ENCODE measurements at places on chromosomes 12 and 14.
A peak's percentile ranks its signal among the peaks of the same experiment; 100 is the strongest.

DNA sequence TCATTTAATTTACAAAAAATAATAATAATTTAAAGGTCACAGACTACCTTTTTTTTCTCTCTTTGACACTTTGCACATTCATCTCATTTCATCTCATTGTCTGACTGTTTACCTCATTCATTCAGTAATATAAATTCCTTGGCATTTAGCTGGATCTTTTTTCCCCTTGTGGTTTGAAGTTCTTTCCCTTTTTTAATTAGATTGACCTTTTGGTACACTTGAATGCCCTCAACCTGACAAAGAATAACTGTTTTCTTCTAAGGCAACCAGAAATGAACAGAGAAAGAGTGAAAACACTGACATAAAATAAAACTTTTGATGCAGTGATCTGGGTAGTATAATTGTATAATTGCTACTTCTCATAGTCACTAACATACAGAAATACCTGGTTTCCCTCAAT, 774.9 kb upstream of the NOVA1 start:
- no peaks in the 10 kb centered on the region for H3K27me3 ChIP-seq
- DNase-seq, result no peak
- H3K27ac ChIP-seq, result no peak overlapping the region
- H3K4me3 ChIP-seq, result no peak overlapping the region
- no peaks in the 10 kb centered on the region for H3K36me3 ChIP-seq

GRCh38 chr14:89125216-89125615, 291.8 kb downstream of the FOXN3 start:
- H3K4me1 ChIP-seq, result no peaks in the 10 kb centered on the region
- H3K27ac ChIP-seq, result no peak overlapping the region
- peaks cover 10% of the 10 kb centered on the region for H3K27me3 ChIP-seq
- H3K4me3 ChIP-seq, result no peak overlapping the region

GRCh38 chr12:82723093-82723492, 36.4 kb downstream of the TMTC2 start:
- no peak for DNase-seq
- no peaks in the 10 kb centered on the region for H3K36me3 ChIP-seq
- no peaks in the 10 kb centered on the region for H3K27me3 ChIP-seq
- no peaks in the 10 kb centered on the region for H3K4me1 ChIP-seq
- H3K27ac ChIP-seq, result no peak overlapping the region
- H3K4me3 ChIP-seq, result no peak overlapping the region

GRCh38 chr12:114815026-114815795, 131.2 kb upstream of the TBX3 start:
- H3K36me3 ChIP-seq, result no peaks in the 10 kb centered on the region
- no peaks in the 10 kb centered on the region for H3K27me3 ChIP-seq
- H3K27ac ChIP-seq, result no peak overlapping the region
- H3K4me3 ChIP-seq, result no peak overlapping the region
- DNase-seq, result no peak
- peaks cover 5% of the 10 kb centered on the region for H3K4me1 ChIP-seq

DNA sequence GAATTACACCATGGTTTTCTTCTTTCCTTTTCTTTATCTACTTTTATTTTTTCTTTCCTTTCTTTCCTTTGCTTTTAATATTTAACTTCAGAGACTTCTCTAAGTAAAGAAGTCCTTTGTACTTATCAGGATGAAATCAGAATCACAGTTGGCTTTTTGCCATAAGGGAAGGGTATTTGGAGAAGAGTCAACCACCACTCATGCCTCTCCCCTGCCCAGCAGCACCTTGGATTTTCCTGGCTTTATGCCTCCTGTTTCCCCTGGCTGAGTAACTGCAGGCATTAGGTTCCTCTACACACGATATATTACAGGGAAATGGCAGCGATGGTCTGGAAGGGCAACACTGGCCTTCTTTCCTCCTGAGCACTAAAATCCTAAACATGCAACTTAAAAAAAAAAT, 266.4 kb upstream of the CAND1 start:
- no peak overlapping the region for H3K27ac ChIP-seq
- H3K27me3 ChIP-seq, result peaks cover 18% of the 10 kb centered on the region
- no peaks in the 10 kb centered on the region for H3K36me3 ChIP-seq
- DNase-seq, result no peak

DNA sequence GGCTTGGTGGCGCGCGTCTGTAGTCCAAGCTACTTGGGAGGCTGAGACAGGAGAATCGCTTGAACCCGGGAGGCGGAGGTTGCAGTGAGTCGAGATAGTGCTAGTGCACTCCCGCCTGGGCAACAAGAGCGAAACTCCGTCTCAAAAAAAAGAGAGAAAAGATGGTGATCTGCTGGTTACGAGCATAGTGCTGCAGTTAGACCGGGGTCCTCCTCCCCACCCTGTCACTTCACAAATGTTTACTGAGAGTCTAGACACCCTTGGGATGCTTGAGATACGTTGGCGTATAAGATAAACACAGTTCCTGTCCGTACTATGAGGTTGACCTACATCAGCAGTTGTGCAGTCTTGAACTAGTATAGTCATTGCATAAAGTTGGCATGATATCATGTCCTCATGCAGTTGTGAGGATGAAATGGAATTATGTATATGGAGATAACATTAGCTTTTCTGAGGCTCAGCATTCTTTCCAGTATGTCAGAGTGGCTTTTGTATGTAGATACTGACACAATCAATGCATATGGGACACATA, 787 bp downstream of the ACAD10 start:
- H3K27me3 ChIP-seq, result no peaks in the 10 kb centered on the region
- H3K4me3 ChIP-seq, result peak overlapping the region; percentile 99
- H3K27ac ChIP-seq, result peak overlapping the region; percentile 99
- H3K36me3 ChIP-seq, result peaks cover 39% of the 10 kb centered on the region
- peaks cover 33% of the 10 kb centered on the region for H3K4me1 ChIP-seq

- H3K27ac ChIP-seq, result peak overlapping the region; percentile 77
- no peak overlapping the region for H3K4me3 ChIP-seq
- H3K4me1 ChIP-seq, result peaks cover 32% of the 10 kb centered on the region
- no peaks in the 10 kb centered on the region for H3K27me3 ChIP-seq
- H3K36me3 ChIP-seq, result peaks cover 11% of the 10 kb centered on the region
These were observed 7.8 kb downstream of the AKT1 start for GRCh38 chr14:104787736-104788135.

DNA sequence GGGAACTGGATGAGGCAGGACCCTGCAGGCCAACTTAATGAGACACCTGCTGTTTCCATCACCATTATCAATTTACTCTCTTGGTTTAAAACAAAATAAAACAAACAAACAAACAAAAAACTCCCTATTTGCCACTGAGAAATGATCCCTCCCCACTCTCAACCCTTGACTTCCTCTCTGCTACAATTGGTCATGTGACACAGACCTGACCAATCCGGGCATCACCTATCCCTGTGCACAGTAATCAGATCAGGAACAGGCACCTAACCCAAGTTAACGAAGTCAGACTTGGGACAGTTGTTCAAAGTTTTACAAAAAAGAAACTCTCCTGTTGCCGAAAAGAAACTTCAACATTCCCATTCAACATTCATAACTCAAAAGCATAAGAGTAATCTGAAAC, 58.4 kb downstream of the NELL2 start:
- H3K27ac ChIP-seq, result no peak overlapping the region
- no peak overlapping the region for H3K4me3 ChIP-seq
- H3K4me1 ChIP-seq, result peaks cover 23% of the 10 kb centered on the region
- no peaks in the 10 kb centered on the region for H3K27me3 ChIP-seq
- H3K36me3 ChIP-seq, result no peaks in the 10 kb centered on the region

GRCh38 chr12:132546647-132547046, 56.7 kb downstream of the FBRSL1 start:
- H3K27me3 ChIP-seq, result no peaks in the 10 kb centered on the region
- peaks cover 7% of the 10 kb centered on the region for H3K36me3 ChIP-seq
- H3K27ac ChIP-seq, result no peak overlapping the region
- no peak overlapping the region for H3K4me3 ChIP-seq
- no peaks in the 10 kb centered on the region for H3K4me1 ChIP-seq
- DNase-seq, result no peak

DNA sequence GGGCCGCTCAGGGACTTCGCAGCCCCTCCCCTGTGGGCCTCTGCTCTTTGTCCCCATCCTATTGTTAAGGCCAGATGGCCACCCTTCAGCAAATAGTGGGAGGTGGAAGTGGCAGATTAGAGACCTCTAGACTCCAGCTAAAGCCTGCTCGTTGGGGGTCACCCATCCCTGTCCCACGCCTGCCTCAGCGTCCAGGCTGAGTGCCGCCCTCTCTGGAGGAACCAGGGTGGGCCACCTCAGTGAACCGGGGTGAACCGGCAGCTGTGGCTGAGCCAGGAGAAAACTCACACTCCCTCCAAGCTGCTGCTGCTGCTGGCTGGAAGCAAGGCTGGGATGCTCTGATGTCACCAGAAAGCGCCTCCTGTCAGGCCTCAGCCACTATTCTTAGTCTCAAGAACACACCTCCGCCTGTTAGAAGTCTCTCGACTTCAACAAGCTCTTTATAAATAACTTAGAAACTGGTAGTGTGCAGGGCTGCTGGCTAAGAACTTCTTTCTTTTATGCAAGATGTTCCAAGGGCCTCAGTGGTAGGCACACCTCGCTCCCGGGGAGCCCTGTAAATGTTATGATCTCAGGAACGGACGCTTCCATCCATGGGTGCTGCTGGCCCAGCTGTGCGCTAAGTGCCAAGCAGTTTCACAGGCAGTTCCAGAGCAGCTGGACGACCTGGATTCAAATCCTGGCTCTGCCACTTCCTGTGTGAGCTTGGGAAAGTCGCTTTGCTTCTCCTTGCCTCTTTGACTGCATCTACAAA, 19.8 kb upstream of the TESC start:
- no peaks in the 10 kb centered on the region for H3K4me1 ChIP-seq
- no peaks in the 10 kb centered on the region for H3K27me3 ChIP-seq
- DNase-seq, result no peak

DNA sequence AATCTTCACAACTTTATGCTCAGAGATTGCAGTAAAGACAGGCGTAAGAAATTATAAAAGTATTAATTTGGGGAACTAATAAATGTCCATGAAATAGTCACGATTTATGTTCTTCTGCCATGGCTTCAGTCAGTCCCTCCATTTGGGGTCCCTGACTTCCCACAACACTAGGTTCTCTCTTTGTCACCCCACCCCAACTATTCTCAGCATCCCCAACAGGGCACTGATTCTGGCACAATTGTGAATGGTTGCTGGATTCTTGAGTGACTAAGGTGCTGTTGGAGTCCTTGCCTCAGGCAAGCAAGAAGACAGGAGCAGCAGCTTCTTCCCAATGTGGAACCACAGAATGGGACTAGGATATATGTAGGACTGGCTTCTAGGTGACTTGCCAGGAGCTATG, 15.3 kb downstream of the KRT76 start:
- H3K27me3 ChIP-seq, result peaks cover 9% of the 10 kb centered on the region
- H3K27ac ChIP-seq, result no peak overlapping the region
- no peaks in the 10 kb centered on the region for H3K4me1 ChIP-seq
- no peak for DNase-seq

DNA sequence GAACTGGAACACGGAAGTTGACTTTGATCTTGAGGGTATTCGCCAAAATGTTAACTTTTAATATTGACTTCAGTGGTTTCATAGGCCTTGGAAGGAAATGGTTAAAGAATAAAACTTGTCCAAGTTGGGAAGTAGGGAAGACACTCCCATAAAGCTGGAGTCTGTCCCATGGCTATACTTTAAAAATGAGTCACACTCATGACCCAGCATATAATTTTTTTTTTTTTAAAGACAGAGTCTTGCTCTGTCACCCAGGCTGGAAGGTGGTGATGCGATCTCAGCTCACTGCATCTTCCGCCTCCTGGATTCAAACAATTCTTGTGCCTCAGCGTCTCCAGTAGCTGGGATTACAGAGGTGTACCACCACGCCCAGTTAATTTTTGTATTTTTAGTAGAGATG, 19.6 kb downstream of the TMPRSS12 start:
- no peaks in the 10 kb centered on the region for H3K4me1 ChIP-seq
- peaks cover 45% of the 10 kb centered on the region for H3K27me3 ChIP-seq
- no peak overlapping the region for H3K4me3 ChIP-seq
- no peak for DNase-seq
- no peak overlapping the region for H3K27ac ChIP-seq

DNA sequence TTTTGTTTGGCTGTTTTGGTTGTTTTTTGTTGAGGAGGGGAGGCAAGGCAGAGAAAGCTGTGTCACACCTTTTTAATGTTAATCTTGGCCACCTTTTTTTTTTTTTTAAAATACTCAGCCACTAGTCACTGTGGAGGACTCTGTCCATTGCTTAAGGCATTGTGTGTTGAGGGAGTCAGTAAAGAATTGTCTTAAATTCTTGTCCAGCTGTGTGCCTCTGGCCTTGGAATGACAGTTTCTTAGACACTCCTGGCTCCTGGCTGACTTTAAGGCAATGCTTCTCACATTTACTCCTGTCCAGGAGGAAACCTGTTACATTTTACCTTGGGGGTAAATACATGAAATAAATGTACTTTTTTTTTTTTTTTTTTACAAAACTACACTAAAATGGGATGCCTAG, 18.1 kb upstream of the SMCO2 start:
- H3K4me3 ChIP-seq, result no peak overlapping the region
- no peaks in the 10 kb centered on the region for H3K36me3 ChIP-seq
- H3K27me3 ChIP-seq, result peaks cover 15% of the 10 kb centered on the region
- DNase-seq, result no peak

- peak overlapping the region; percentile 72 for H3K4me3 ChIP-seq
- H3K27ac ChIP-seq, result no peak overlapping the region
- DNase-seq, result no peak
- peaks cover 10% of the 10 kb centered on the region for H3K27me3 ChIP-seq
- peaks cover 3% of the 10 kb centered on the region for H3K4me1 ChIP-seq
These were observed 108.4 kb upstream of the EGLN3 start for GRCh38 chr14:34059037-34059924.

GRCh38 chr12:3544296-3544965, 53.4 kb downstream of the PRMT8 start:
- DNase-seq, result no peak
- no peaks in the 10 kb centered on the region for H3K36me3 ChIP-seq
- no peak overlapping the region for H3K4me3 ChIP-seq
- H3K4me1 ChIP-seq, result no peaks in the 10 kb centered on the region
- no peak overlapping the region for H3K27ac ChIP-seq

DNA sequence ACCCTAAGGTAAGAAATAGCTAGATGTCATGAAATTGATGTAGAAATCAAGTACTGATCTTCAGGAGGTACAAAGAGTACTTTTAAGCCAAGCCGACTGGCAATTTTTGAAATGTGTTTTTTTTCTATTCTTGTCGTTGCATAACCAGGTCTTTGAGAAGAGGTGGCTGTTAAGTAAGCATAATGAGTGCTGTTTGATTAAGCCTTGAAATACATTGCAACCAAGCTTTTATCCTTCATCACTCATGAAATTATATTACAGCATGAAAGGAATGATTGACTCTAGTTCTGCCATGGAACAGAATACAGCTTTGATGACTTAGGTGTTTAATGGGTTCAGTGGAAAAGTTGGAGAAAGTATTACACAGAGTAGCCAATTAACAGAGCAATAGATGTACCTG, 1720.2 kb upstream of the SEL1L start:
- no peaks in the 10 kb centered on the region for H3K27me3 ChIP-seq
- no peak overlapping the region for H3K27ac ChIP-seq
- H3K36me3 ChIP-seq, result no peaks in the 10 kb centered on the region
- DNase-seq, result no peak

- peaks cover 16% of the 10 kb centered on the region for H3K36me3 ChIP-seq
- H3K27me3 ChIP-seq, result no peaks in the 10 kb centered on the region
- peaks cover 34% of the 10 kb centered on the region for H3K4me1 ChIP-seq
These were observed 3.4 kb upstream of the GLRX5 start for GRCh38 chr14:95531473-95531872.

- peaks cover 37% of the 10 kb centered on the region for H3K4me1 ChIP-seq
- H3K36me3 ChIP-seq, result peaks cover 38% of the 10 kb centered on the region
- H3K27me3 ChIP-seq, result no peaks in the 10 kb centered on the region
- H3K27ac ChIP-seq, result peak overlapping the region; percentile 95
- peak; percentile 52 for DNase-seq
- peak overlapping the region; percentile 96 for H3K4me3 ChIP-seq
These were observed 505 bp downstream of the RASSF3 start for GRCh38 chr12:64610660-64611340.

GRCh38 chr14:73807457-73807856, 44.2 kb upstream of the PTGR2 start:
- no peak overlapping the region for H3K27ac ChIP-seq
- no peak for DNase-seq
- no peaks in the 10 kb centered on the region for H3K36me3 ChIP-seq
- peaks cover 11% of the 10 kb centered on the region for H3K27me3 ChIP-seq
- H3K4me3 ChIP-seq, result no peak overlapping the region

Data from effector memory CD8-positive, alpha-beta T cell (primary cell).